ENCODE measurements at places on chromosomes 7 and 10. TPM values are rescaled to one million over a fixed set of nuclear protein-coding genes. Genes with fewer than 3 reads are reported as not detected.

The ACHE gene
- 2.5 TPM for total RNA-seq

The JAKMIP3 gene
- 0.15 TPM for total RNA-seq

The KLF14 gene
- not detected for total RNA-seq

The IFIT1B gene
- total RNA-seq, result not detected

The MDH2 gene
- total RNA-seq, result 99.8 TPM

The SFRP4 gene
- total RNA-seq, result 0.34 TPM

DNA sequence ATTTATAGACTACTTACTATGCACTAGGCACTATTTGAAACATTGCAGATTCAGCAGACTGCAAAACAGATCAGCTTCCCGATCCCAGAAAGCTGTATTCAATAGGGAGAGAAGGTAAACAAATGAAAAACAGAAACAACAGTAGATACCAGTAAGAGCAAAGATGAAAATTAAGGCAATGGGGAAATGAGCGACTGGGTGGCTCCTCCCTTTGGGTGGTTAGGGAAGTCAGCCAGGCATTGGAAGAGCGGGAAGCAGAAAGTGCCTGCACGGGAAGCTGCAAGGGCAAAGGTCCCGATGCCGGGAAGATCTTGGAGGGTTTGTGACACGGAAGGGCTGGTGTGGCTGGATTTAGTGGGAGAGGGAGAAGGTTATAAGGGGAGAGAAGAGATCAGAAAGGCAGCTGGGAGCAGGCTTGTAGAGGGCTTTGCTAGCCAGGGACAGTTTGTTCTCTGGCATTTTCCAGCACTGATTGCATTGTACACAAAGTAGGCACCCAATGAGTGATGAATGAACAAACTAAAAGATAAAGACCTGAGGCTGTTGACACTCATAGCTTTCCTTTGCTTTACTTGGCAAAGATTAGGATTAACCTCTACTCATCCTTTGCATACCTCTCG is 67.8 kb downstream of the NAMPT start:
- peaks cover 42% of the 10 kb centered on the region for H3K4me1 ChIP-seq
- peak; percentile 86 for DNase-seq
- peak overlapping the region; percentile 89 for H3K27ac ChIP-seq
- H3K36me3 ChIP-seq, result no peaks in the 10 kb centered on the region
- H3K27me3 ChIP-seq, result no peaks in the 10 kb centered on the region
- peak overlapping the region; percentile 10 for H3K4me3 ChIP-seq

DNA sequence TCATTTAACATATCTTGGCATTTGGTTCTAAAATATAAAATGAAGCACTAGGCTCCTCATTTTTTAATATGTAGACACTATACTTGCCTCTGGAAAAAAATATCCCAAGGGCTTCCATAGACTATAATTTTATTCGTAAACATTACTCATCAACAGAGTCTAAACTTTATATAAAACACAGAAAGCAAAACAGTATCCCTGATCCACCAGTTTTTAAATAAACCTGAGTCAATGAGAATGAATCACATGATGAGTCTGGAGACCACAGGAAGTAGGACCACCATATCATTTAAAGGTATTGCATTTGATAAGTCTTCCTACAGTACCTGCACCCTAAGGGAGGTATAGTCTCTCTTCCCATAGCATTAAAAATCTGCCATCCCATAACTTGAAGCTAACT is 228.0 kb downstream of the DGKI start:
- H3K4me1 ChIP-seq, result no peaks in the 10 kb centered on the region
- no peak overlapping the region for H3K27ac ChIP-seq
- no peak for DNase-seq
- H3K27me3 ChIP-seq, result no peaks in the 10 kb centered on the region
- H3K36me3 ChIP-seq, result no peaks in the 10 kb centered on the region

DNA sequence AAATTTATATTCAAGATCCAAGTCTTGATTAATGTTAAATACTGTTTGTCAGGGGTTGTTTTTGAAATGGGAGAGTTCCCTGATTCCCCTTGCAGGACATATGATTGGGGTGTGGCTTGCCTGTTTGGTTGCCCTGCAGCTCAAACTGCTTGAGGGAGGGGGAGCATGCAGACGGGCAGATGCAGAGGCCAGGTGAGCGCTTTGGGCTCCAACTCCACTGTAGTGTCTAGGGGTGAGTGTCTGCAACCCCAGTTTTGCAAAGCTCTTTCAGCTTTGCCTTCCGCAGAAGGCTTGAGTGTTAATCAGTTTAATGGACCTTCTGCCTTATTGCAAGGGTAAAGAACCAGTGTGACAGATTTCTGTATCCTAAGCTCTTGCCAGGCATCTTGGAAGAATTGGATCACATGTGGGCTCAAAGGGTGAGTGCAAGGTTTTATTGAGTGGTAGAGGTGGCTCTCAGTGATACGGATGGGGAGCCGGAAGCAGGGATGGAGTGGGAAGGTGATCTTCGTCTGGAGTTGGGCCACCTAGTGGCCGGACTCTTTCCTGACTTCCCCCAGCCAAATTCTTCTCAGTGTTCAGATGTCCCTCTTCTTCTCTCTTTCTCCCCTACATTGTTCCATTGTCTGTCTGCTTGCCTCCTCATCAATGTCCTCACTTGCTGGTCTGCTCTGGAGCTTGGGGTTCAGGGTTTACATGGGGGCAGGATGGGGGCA is 479.7 kb downstream of the ATRNL1 start:
- H3K27me3 ChIP-seq, result no peaks in the 10 kb centered on the region
- no peaks in the 10 kb centered on the region for H3K36me3 ChIP-seq
- H3K4me1 ChIP-seq, result no peaks in the 10 kb centered on the region
- no peak overlapping the region for H3K4me3 ChIP-seq
- no peak overlapping the region for H3K27ac ChIP-seq
- no peak for DNase-seq

DNA sequence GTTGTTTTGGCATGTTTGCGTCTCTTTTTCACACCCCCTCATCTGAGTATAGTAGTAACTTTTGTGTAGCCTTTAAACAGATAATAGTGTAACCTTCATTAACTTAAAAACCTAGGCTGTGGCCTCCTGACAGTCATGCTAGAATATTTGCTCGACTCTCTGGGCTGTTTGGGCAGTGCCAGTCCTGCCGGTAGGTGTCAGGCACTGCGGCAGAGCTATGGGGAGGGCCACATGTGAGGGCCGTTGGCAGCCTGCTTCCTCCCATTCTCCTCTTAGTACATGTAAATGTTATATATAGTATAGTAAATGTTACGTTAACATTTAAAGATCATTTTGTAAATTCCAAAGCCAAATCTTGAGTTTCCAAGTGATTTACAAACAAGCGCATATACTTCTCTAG is 26.1 kb downstream of the BCCIP start:
- no peak overlapping the region for H3K4me3 ChIP-seq
- H3K4me1 ChIP-seq, result no peaks in the 10 kb centered on the region
- DNase-seq, result no peak
- H3K27me3 ChIP-seq, result no peaks in the 10 kb centered on the region
- no peak overlapping the region for H3K27ac ChIP-seq
- peaks cover 53% of the 10 kb centered on the region for H3K36me3 ChIP-seq

GRCh38 chr10:24035761-24036160 is 173.2 kb upstream of the KIAA1217 start:
- no peaks in the 10 kb centered on the region for H3K27me3 ChIP-seq
- no peak overlapping the region for H3K4me3 ChIP-seq
- no peak for DNase-seq
- no peaks in the 10 kb centered on the region for H3K4me1 ChIP-seq
- H3K27ac ChIP-seq, result no peak overlapping the region
- H3K36me3 ChIP-seq, result no peaks in the 10 kb centered on the region

DNA sequence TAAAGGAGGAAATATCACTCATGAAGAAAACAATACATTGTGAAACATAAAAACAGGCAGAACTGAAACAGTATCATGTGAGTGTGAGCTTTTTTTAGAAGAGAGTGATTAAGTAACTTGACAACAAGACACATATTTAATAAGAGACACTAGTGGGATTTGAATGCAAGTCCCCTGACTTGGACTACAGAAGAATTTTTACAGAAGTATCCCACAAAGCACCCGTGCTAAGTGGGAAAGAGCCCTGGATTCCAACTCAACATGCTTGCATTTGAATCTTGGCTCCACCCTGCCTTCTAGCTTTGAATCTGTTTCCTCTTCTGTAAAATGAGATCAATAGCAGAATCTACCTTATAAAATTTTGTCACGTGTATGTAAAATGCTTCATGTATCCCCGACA is 166.2 kb downstream of the ZNF365 start:
- H3K4me1 ChIP-seq, result peaks cover 8% of the 10 kb centered on the region
- no peaks in the 10 kb centered on the region for H3K36me3 ChIP-seq
- no peak for DNase-seq
- H3K4me3 ChIP-seq, result no peak overlapping the region

GRCh38 chr7:30923009-30923773 is 11.5 kb downstream of the AQP1 start:
- no peak overlapping the region for H3K4me3 ChIP-seq
- H3K27ac ChIP-seq, result no peak overlapping the region
- peaks cover 10% of the 10 kb centered on the region for H3K36me3 ChIP-seq
- peak; percentile 49 for DNase-seq
- no peaks in the 10 kb centered on the region for H3K27me3 ChIP-seq

DNA sequence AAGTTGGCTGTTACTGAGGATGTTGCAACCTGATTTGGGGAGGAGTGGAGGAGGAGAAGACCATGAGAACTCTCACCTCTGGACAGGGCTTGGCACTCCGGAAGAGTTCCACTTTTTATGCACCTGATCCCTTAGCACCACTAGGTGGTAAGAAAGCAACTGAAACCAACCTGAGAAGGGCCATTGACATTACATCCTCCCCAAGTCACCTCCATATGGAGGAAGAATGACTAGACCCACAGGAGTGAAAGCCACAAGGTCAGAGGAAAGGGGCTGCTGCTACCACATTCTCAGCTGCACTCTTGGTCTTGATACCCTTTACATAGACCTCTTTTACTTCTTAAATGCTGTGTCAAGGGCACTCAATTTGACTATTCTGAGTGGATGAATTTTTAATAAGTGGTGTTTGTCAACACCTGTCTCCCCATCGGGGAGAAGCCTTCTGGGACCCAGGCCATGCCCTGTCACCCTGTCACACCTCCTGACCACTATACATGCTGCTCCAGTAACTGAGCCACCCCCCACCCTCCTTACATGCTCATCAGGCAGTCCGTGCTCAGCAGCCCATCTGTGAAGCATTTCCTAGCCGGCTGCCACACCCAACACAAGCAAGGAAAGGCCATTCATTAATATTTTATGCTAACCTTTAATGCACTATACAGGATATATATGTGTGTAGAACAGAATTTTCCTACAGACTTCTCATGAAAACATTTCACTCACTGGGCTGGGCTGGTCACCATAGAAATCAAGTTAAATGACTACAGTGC is 362.9 kb downstream of the GFRA1 start:
- DNase-seq, result no peak
- no peak overlapping the region for H3K27ac ChIP-seq
- H3K27me3 ChIP-seq, result no peaks in the 10 kb centered on the region

- peaks cover 41% of the 10 kb centered on the region for H3K4me1 ChIP-seq
- peak; percentile 85 for DNase-seq
- H3K27me3 ChIP-seq, result no peaks in the 10 kb centered on the region
- H3K36me3 ChIP-seq, result no peaks in the 10 kb centered on the region
- peak overlapping the region; percentile 44 for H3K4me3 ChIP-seq
These were observed 2.8 kb downstream of the FAM180A start for GRCh38 chr7:135745703-135746312.

Data from suprapubic skin (tissue), 4 donors.